ENCODE measurements at places on chromosomes 16 and 17. TPM values are rescaled to one million over a fixed set of nuclear protein-coding genes. Genes with fewer than 3 reads are reported as not detected.

- peaks cover 13% of the 10 kb centered on the region for H3K4me1 ChIP-seq
- H3K27me3 ChIP-seq: no peaks in the 10 kb centered on the region
- no peaks in the 10 kb centered on the region for H3K36me3 ChIP-seq
- H3K27ac ChIP-seq: no peak overlapping the region
- no peak overlapping the region for H3K4me3 ChIP-seq
Observed at GRCh38 chr16:14497245-14498082, 132.6 kb downstream of the PARN start.

CNGB1 gene
- total RNA-seq: not detected

- no peak for DNase-seq
- H3K4me3 ChIP-seq: peak overlapping the region; percentile 46
- no peaks in the 10 kb centered on the region for H3K27me3 ChIP-seq
- peaks cover 83% of the 10 kb centered on the region for H3K4me1 ChIP-seq
- H3K27ac ChIP-seq: peak overlapping the region; percentile 82
Observed at GRCh38 chr17:45408611-45409421, 23.9 kb downstream of the ARHGAP27 start.

DNA sequence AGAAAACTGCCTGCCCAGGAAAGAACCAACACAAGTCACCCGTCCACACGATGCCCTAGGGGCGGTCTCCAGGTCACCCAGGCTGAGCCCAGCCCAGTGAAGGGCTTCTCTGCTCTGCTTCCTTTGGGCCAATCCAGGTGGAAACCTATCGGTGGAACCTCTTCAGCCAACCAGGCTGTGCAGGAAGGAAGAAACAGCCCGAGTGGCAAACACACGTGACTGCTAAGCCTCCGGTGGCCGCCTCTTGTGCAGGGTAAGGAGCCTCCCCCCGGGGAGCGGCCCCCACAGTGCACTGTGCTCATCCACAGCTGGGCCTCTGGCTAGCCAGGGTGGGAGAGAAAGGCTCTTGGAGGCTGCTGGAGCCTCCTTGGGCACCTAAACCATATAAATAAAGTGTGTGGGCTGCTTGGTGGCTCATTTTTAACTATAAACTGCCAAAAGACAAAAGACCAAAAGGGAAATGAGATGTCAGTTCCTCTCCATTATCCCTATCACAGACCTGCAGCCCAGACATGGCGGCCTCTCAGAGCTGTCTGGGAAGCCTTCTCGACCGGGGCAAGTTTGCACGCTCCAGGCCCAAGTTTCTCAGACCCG is 2.4 kb downstream of the RTN4RL1 start:
- H3K4me1 ChIP-seq: peaks cover 39% of the 10 kb centered on the region
- no peaks in the 10 kb centered on the region for H3K36me3 ChIP-seq
- no peak overlapping the region for H3K27ac ChIP-seq
- no peak overlapping the region for H3K4me3 ChIP-seq
- DNase-seq: peak; percentile 63

GRCh38 chr17:69069226-69069750 is 8.6 kb upstream of the ABCA9 start:
- H3K4me3 ChIP-seq: no peak overlapping the region
- no peaks in the 10 kb centered on the region for H3K36me3 ChIP-seq
- DNase-seq: no peak
- H3K4me1 ChIP-seq: peaks cover 5% of the 10 kb centered on the region
- no peak overlapping the region for H3K27ac ChIP-seq
- H3K27me3 ChIP-seq: no peaks in the 10 kb centered on the region

CCL5 gene
- total RNA-seq: 14.6 TPM

- H3K27ac ChIP-seq: no peak overlapping the region
- H3K27me3 ChIP-seq: no peaks in the 10 kb centered on the region
- no peak for DNase-seq
- no peak overlapping the region for H3K4me3 ChIP-seq
Observed at GRCh38 chr17:10268005-10268404, 69.6 kb upstream of the GAS7 start.

MYH2 gene
- total RNA-seq: not detected

PMM2 gene
- total RNA-seq: 36.4 TPM

DNA sequence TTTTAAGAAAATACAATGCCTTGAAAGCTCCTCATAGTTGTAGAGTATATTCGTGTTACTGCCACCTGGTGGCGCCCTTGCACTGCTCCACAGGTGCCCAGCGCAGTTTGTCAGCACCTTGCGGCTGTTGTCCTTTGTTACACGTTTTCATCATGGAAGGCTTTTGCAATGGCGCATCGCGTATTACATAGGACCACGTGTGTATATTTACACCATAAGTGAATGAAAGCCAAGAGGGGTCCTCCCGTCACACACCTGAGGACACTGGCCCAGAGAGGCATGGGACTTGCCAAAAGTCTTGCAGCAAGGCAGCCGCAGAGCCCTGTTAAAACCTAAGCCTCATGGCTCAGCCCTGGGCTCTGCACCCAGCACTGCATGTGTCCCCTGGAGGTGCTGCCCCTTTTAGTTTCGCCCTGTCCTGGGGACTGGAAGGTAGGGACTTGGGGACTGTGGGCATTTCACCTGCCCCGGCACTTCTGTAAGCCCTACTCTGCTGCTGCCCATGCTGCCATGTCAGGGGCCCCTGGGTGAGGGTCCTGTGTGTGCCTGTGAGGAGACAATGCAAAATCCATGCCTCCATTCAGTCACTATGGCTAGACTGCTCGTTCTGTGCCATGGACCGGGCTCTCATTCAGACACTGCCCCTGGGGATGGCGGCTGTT is 24.3 kb downstream of the POLR3E start:
- no peaks in the 10 kb centered on the region for H3K4me1 ChIP-seq
- no peaks in the 10 kb centered on the region for H3K27me3 ChIP-seq
- H3K27ac ChIP-seq: no peak overlapping the region
- DNase-seq: peak; percentile 75

GRCh38 chr16:30458561-30459394 is 13.1 kb upstream of the SEPHS2 start:
- no peaks in the 10 kb centered on the region for H3K36me3 ChIP-seq
- no peak overlapping the region for H3K27ac ChIP-seq
- peaks cover 4% of the 10 kb centered on the region for H3K4me1 ChIP-seq
- H3K27me3 ChIP-seq: no peaks in the 10 kb centered on the region
- peak; percentile 47 for DNase-seq

GRCh38 chr17:38605841-38606645 is at the start of gene SRCIN1:
SRCIN1 (minus strand) TSS chr17:38605952; CDS start chr17:38605705, 247 bp downstream.
- H3K36me3 ChIP-seq: no peaks in the 10 kb centered on the region
- H3K4me1 ChIP-seq: peaks cover 18% of the 10 kb centered on the region
- peaks cover 2% of the 10 kb centered on the region for H3K27me3 ChIP-seq

DNA sequence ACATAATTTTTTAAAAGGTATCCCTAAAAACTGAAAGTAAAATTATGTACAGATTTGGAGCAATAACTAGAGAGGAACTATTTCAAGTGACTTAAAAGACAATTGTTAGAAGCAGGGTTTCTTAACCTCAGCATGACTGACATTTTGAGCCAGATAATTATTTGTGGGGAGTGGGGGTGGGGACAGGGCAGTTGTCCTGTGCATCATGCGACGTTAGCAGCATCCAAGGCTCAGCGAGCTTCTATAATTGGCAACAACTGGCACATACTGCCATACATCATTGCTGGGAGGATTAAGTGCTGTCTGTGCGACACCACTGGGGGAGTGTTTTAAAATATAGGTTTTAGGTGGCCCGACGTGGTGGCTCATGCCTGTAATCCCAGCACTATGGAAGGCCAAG is 27.1 kb downstream of the GABARAPL2 start:
- no peaks in the 10 kb centered on the region for H3K27me3 ChIP-seq
- H3K27ac ChIP-seq: no peak overlapping the region
- DNase-seq: no peak
- H3K4me3 ChIP-seq: no peak overlapping the region
- no peaks in the 10 kb centered on the region for H3K4me1 ChIP-seq
- no peaks in the 10 kb centered on the region for H3K36me3 ChIP-seq

CTRB2 gene
- total RNA-seq: not detected
